ENCODE measurements at places on chromosomes 3 and 15.
A peak's percentile ranks its signal among the peaks of the same experiment; 100 is the strongest.

DNA sequence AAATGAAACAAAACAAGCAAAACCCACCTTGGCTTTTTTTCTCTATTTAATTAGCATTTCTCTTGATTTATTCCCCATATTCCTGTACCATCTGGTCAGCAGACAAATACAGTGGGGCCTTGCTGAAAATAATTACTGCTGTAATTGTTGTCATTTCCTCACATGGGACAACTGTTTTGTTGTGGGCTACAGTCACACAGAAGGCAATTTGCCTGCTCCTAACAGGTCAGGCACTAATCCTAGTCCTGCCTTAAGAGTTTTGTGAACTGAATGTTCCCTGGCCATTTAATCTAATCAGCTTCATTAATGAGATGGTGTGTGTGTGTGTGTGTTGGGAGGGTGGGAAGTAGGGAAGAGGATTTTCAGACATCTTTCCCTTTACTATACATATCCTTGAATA, 11.6 kb downstream of the TRPC1 start:
- no peak for DNase-seq

GRCh38 chr15:101194546-101195125, 57.2 kb downstream of the CHSY1 start:
- DNase-seq, result no peak

GRCh38 chr3:142588703-142589102, 7.5 kb upstream of the PLS1 start:
- DNase-seq, result no peak

DNA sequence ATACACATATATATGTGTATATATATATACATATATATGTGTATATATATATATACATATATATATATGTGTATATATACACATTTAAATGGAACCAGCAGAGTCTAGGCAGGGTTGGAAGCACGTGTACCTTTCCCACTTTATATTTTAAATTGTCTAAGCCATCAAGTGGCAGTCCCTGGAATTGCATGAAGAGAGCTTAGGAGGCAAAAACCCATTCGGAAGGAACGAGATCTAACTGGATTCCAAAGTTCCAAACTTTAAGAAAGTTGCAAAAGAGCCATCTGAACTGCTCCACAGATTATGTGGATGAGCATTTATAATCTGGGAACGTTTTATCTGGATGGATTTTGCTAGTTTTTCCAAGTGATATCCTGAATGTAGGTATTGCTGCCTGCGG, 186.5 kb downstream of the FOXP1 start:
- DNase-seq, result peak; percentile 42

- no peak for DNase-seq
Observed at GRCh38 chr3:190118438-190118837, 2.3 kb downstream of the P3H2 start.

DNA sequence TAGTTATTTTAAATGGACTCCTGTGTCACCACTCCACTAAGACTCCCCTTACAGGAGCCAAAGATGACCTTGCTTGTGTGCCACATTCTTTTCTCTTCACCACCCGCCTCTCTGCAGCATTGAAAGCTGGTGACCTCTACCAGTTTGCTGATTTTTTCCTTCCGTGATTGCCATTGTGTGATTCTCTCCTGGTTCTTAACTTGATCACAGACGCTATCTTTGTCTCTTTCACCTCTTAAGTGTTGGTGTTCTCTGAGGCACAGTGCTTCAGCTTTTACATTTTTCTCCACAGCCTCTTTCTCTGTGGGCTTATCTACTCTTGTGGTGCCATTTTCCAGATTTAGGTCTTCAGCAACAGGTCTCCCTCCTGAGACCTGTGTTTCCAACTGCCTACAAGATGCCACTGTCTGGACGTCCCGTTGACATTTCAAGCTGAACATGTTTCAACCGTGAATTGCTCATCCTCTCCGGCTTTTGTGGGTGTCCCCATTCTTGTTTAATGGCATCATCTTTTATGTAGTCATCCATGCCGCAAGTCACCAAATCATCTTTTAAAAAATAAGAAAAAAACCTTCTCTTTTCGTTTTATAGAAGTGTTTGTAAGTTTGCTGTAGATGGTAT, 26.5 kb downstream of the IQGAP1 start:
- DNase-seq, result no peak

- DNase-seq, result no peak
Observed at GRCh38 chr15:82802497-82802896, 3.4 kb downstream of the FSD2 start.

DNA sequence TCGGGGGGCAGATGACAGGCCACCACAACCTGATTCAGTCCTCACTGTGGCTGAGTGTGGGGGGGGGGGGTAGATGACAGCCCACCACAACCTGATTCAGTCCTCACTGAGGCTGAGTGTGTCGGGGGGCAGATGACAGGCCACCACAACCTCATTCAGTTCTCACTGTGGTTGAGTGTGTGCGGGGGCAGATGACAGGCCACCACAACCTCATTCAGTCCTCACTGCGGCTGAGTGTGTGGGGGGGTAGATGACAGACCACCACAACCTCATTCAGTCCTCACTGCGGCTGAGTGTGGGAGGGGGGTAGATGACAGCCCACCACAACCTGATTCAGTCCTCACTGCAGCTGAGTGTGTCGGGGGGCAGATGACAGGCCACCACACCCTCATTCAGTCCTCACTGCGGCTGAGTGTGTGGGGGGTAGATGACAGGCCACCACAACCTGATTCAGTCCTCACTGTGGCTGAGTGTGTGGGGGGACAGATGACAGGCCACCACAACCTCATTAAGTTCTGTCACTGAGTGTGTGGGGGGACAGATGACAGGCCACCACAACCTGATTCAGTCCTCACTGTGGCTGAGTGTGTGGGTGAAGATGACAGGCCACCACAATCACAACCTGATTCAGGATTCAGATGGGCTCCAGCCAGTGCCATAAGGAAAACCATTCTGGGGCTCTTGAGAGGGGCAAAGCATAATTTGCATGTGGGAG, 16.9 kb downstream of the ZNF717 start:
- DNase-seq, result no peak

DNA sequence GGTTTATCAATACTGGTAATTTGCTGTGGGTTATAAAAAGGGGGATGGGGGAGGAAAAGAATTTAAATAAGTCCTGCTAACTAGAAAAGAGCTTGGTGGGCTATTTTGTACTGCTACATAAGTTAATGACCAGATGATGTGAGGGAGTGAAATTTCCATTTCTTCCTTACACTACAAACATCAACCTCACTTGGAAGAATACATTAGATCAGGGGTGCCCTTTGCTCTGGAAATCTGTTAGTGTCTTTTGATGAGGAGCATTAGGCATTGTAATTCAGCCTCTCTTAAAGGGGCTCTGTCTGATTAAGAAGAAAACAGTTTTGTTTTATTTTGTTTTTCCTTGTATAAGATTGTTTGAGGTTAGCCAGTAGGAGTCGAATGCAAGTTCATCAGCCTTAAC, 576.4 kb upstream of the TBL1XR1 start:
- DNase-seq, result no peak

GRCh38 chr15:78533331-78533730, 6.9 kb upstream of the PSMA4 start:
- DNase-seq, result no peak

DNA sequence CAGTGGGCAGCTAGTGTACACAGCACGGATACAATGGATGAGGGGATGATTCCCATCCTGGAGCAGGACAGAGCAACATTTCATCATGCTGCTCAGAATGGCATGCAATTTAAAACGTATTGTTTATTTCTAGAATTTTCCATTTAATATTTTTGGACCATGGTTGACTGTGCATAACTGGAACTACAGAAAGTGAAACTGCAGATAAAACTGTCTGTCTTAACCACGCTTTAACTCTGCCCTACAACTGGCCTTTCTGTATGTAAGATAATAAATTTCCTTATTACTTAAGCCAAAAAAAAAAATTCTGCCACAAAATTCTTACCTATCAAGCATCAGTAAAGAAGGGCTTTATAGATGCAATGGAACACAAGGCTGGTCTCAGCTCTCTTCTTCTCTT, 33.4 kb downstream of the AP3S2 start:
- DNase-seq, result no peak

DNA sequence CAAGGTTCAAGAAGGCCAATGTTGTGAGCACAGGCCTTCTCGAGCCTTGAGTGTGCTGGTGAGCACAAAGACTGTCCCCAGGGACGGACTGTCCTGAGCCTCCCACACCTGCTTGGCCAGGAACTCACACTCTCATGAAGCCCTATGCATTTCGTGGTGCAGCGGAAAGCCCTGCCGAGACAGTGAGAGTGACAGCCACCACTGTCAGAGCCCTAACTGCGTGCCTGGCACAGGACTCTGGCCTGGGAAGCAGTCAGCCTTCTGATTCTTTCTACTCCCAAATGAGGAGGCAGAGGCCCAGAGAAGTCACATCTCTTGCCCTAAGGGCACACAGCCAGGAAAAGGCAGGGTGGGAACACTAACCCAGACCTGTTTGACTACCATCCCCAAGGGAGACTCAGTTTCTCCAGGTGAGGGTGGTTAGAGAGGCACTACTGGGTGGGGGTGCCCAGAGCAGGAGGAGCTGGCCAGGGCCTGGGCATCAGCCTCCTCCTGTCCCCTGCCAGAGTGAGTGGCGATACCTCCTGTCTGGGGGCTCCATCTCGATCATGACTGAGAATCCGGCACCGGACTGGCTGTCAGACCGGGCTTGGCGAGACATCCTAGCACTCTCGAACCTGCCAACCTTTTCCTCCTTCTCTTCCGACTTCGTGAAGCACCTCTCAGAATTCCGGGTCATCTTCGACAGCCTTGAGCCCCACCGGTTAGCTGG, 50.8 kb downstream of the SEMA3G start:
- DNase-seq, result no peak

GRCh38 chr3:158569794-158570193, 1.2 kb upstream of the MLF1 start:
- DNase-seq, result no peak

- no peak for DNase-seq
Observed at GRCh38 chr3:45166321-45166879, 20.2 kb upstream of the CDCP1 start.

- no peak for DNase-seq
Observed at GRCh38 chr15:36696196-36696595, 116.8 kb downstream of the CDIN1 start.

GRCh38 chr15:62485170-62485720, 320.2 kb upstream of the C2CD4B start:
- no peak for DNase-seq

GRCh38 chr3:13851091-13851849, 28.6 kb downstream of the WNT7A start:
- no peak for DNase-seq

- no peak for DNase-seq
Observed at GRCh38 chr3:125163739-125164601, 48.6 kb downstream of the SLC12A8 start.

- DNase-seq, result no peak
Observed at GRCh38 chr3:176663387-176663786, 533.9 kb downstream of the TBL1XR1 start.

DNA sequence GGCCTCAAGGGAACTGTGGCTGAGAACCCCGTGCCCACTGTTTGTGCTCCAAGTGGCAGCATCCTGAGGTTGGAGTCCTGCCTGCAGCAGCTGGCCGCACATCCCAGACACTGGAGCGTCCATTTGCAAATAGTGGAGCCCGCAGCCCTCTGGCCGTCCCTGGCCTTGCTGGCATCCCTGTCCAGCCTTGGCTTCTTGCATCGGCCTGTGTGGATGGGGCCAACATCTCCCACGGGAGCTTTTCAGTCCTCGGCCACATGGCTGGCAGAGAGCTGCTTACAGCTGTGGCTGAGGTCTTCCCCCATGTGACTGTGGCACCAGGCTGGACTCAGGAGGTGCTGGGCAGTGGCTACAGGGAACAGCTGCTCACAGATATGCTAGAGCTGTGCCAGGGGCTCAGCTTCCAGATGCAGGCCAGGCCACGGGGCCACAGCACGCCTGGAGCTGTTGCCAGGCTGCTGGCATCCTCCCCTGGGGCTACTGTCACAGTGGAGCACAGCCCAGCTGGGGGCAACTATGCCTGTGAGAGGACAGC, 71.2 kb downstream of the FAM43A start:
- no peak for DNase-seq

- DNase-seq, result no peak
Observed at GRCh38 chr3:169955406-169955805, 11.2 kb upstream of the SEC62 start.

GRCh38 chr15:100781061-100781960, 98.3 kb upstream of the ALDH1A3 start:
- no peak for DNase-seq

Data from COLO829 (cell line).